NCI-H2107 (cell line): ENCODE measurements at places on chromosomes 3 and 15.

- DNase-seq: no peak
Measured at GRCh38 chr15:63628123-63628822, 31.1 kb downstream of the FBXL22 start.

DNA sequence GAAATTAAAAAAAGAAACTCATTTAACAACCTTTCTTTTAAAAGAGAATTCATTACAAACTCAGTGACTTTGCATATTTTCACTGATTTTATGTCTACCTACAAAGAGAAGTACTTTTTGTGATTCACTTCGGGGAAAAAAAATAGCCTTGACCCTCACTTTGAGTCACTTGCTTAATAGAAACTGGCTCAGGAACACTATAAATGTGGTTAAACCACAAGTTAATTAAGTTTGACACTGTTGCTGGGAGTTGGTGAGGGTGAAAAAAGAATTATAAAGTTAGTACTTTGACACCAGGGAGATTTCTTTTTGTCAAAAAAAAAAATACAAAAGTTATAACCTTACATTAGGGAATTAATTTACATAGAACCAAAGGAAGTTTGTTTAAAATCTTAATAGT, 810.9 kb downstream of the NR2F2 start:
- DNase-seq: no peak

DNA sequence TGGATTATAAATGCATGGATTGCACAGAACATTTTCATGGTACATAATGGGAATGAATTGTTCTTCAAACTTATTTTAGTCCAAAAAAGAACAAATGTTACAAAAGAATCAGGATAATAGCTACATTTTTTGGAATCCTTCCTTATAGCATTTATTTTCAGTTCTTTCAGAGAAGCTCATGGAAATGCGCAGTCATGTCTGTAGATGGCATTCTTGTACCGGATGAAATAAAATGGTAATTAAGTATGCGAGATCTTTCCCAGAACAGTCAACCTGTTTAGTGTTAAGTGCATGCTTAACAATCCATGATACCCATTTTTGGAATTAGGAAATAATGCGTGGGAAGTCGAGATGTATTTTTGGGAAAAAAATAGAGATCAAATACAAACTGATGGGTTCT, 38.2 kb upstream of the GOLGA8B start:
- DNase-seq: no peak

GRCh38 chr3:72177075-72178050, 392.4 kb upstream of the PROK2 start:
- DNase-seq: no peak

DNA sequence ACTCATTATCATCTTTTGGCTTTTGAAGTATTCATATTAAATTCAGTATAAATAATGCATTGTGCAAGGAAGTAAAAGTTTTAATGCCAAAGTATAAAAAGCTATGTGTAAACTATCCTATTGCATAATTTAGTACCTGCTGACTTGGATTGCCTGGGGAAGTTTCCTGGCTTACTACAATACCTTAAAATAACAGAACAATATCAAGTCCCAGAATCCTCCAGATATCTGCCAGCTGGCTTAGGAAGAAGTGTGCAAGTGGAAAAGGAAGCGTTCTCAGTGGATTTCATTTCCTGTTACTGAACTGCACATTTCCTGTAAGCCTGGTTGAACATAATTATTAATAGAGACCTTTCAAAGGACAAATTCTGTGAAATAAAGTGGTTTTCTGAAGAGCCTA, 236.7 kb downstream of the ADAMTSL3 start:
- DNase-seq: no peak

DNA sequence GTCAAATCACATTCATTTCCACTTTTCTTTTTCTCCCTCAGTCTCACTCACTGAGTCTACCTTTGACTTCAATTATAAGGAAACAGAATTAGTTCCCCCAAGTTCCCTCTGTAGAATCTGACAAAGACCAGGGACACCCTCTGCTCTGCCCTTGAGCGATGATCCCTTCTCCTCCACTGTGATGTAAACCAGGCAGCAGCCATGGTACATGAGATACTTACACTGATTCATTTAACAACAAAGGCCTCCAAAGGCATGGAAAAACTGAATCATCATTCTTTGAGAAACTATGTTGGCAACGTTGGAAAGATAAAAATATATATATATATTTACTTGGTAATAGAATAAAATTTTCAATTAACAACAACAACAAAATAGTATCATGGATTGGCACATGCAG, 84.1 kb downstream of the P3H2 start:
- no peak for DNase-seq

GRCh38 chr3:101484805-101485620, 28.0 kb downstream of the SENP7 start:
- DNase-seq: no peak

GRCh38 chr15:29428925-29429573, 159.4 kb upstream of the NSMCE3 start:
- DNase-seq: no peak

- DNase-seq: no peak
Measured at GRCh38 chr15:40543631-40544294, 21.1 kb downstream of the CCDC32 start.

DNA sequence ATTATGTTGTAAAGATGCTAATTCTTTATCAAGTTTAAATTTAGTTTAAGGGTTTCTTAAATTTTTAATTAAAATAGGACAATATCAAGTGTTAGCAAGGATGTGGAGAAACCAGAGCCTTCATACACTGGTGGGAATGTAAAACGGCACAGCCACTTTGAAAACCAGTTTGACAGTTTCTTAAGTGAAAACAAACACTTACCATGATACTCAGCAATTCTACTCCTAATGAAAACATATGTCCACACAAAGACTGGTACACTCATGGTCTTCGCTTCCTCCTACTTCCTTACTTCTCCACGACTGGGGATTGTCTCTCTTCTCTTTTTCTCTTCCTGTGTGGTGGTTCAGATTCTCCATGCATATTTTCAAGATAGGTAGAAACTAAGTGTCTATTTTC, 9.2 kb downstream of the SKIC8 start:
- DNase-seq: no peak

DNA sequence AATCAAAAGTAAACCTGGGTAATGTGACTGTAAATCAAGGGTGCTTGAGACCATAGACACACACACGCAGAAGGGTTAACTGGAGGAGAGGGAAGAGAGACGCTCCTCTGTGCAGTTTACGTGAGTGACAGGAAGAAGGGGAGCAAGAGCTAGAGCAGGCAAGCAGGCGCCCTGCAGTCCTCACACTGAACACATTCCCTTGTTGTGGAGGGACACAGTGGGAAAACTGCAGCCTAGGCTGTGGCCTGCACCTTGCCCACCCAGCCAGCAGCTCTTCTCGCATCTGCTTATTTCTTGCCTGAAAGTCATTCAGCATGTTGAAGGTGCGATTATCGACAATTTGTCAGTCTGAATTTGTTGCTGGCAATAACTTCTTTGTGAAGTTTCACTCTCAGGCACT, 24.2 kb downstream of the SOX2 start:
- no peak for DNase-seq

GRCh38 chr3:120614765-120615164, 18.6 kb downstream of the NDUFB4 start:
- DNase-seq: no peak

- peak; percentile 34 for DNase-seq
Measured at GRCh38 chr3:44584646-44585501, at the start of gene ZNF660. Gene ZNF660, plus strand, starts transcription at chr3:44584964. Its CDS starts 9,230 bp downstream, at chr3:44594194.

DNA sequence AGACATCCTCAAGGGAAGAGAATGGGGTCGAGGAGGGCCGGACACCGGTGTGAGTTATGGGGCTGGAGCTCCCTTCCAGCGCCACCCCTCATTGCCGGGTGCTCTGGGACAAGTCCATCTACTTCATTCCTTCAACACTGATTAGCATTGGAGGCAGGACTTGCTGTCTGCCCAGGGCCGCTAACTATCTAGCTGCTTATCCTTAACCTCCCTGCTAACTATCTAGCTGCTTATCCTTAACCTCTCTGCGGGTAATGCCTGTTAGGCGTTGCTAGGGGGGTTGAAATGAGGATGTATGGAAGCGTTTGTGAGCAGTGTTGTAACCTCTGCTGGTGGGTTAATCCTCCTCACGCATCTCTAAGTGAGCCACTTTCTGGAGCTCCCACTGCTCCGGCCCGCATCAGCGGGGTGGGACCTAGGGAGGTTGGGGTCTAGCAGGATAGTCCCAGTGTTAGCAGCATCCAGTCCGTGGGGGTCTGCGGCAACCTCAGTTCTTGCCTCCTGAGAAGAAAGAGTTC, 10.9 kb upstream of the CHAC1 start:
- DNase-seq: no peak

DNA sequence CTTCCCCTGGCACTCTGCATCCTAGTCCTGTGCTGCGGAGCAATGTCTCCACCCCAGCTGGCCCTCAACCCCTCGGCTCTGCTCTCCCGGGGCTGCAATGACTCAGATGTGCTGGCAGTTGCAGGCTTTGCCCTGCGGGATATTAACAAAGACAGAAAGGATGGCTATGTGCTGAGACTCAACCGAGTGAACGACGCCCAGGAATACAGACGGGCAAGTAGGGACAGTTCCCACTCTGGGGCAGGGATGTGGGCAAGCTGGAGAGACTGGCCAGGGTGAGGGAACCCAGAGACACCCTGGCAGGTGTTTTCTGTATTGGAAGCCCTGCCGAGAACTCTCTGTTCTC, 247 bp downstream of the FETUB start:
- no peak for DNase-seq

DNA sequence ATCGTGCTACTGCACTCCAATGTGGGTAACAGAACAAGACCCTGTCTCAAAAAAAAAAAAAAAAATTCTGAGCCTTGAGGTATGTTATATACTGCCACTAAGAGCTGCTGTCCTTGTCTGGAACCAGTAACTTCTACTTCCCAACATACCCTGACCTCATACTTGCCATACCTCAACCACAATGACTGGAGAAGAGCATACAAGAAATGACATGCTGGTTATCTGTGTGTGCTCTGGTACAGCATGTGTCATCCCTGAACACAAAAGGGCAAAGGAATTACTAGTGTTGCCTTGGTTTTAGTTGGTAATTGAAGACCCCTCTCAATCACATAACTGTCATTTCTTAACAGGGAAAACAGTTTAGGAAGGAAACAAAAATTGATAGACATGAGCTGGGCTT, 54.5 kb downstream of the MRPS25 start:
- DNase-seq: no peak

DNA sequence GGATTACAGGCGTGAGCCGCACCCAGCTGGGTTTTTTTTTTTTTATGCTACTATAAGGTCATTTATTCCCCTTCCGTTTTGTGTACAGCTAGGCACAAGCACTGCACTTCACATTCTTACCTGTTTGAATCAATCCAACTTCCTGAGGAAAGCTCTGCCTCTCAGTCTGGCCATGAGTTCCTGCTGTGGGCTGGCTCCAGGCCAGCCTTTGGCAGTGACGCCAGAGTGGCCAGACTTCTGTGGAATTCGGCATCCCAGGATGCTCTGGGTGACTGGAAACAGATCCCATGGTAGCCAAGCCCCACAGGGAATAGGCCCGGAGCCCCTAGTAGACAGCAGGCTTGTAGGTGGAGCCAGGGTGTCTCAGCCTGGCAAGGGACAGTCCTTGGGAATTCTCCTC, 21.5 kb upstream of the TIMP4 start:
- DNase-seq: no peak

- no peak for DNase-seq
Measured at GRCh38 chr15:55909036-55909811, 84.2 kb downstream of the NEDD4 start.

- no peak for DNase-seq
Measured at GRCh38 chr15:49428409-49429095, 5.5 kb downstream of the FGF7 start.

DNA sequence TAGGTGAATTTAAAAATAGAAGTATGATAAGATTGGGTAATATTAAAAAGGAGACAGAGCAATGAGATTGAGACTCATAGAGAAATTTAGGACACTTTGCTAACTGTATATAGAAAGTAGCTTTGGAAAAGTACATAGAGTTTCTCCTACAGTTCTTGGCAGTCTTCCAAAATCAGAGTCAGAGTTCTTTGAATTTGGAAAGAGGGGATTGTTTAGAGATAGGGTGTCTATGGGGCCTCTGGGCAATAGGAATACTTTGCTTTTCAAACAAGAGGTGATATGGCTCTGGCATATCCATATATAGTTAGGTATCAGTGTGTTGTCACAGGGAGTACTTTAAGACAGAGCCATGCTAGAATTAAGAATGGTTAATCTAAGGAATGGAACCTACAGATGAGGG, 477.1 kb upstream of the KCNMB2 start:
- DNase-seq: no peak

- DNase-seq: no peak
Measured at GRCh38 chr3:168824107-168824506, 728.4 kb upstream of the GOLIM4 start.

- DNase-seq: no peak
Measured at GRCh38 chr3:147937891-147938290, 528.7 kb downstream of the ZIC1 start.

GRCh38 chr3:191137708-191138107, 61.3 kb upstream of the OSTN start:
- DNase-seq: no peak

GRCh38 chr3:139718415-139718814, 40.6 kb upstream of the NMNAT3 start:
- DNase-seq: peak; percentile 75

- DNase-seq: no peak
Measured at GRCh38 chr3:190117981-190118380, 2.7 kb downstream of the P3H2 start.

- DNase-seq: peak; percentile 16
Measured at GRCh38 chr15:92811148-92811913, 88.8 kb upstream of the CHD2 start.

DNA sequence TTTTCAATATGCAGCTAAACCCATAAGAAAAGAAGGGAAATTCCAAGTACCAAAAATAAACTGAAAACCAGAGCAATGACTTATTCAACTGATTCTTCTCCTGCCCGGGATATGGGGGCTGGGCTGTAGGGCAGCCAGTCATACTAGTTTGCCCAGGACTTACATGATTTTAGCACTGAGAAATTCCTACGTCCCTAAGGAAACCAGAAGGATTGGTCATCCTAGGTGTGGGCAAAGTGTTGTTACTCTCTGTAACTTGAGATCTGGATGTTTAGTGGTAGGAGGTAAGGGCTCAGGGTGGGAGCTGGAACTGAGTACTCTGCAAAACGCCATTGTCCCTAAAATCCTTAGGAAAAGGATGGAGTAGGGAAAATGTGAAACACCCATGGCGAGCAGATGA, 1.2 kb upstream of the DAZL start:
- no peak for DNase-seq

- peak; percentile 95 for DNase-seq
Measured at GRCh38 chr3:184540777-184541681, 20.6 kb upstream of the EPHB3 start.

GRCh38 chr3:195035345-195036202, 235.4 kb downstream of the XXYLT1 start:
- no peak for DNase-seq

GRCh38 chr15:72599855-72600464, 54.5 kb upstream of the GOLGA6B start:
- DNase-seq: no peak

- no peak for DNase-seq
Measured at GRCh38 chr3:156599089-156599874, 44.4 kb upstream of the SSR3 start.

DNA sequence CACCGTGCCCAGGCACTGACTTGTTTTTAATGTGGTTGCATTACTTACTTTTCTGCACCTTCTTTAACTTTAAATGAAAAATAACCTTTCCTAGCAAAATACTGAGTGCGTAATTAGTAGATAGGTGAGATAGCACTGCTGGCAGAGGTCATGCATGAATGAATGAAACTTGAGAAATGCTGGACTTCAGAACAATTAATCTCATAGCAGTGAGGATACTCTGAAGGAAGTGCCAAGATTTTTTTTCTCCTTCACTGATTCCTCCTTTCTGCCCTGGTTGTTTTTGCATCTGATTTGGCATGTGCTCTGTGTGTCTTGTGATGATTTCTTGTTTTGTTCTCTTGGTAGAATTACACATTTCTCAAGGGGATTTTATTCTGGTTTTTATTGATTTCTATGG, 378.9 kb downstream of the PTPRG start:
- no peak for DNase-seq
